ENCODE measurements at places on chromosomes 7 and 10.

DNA sequence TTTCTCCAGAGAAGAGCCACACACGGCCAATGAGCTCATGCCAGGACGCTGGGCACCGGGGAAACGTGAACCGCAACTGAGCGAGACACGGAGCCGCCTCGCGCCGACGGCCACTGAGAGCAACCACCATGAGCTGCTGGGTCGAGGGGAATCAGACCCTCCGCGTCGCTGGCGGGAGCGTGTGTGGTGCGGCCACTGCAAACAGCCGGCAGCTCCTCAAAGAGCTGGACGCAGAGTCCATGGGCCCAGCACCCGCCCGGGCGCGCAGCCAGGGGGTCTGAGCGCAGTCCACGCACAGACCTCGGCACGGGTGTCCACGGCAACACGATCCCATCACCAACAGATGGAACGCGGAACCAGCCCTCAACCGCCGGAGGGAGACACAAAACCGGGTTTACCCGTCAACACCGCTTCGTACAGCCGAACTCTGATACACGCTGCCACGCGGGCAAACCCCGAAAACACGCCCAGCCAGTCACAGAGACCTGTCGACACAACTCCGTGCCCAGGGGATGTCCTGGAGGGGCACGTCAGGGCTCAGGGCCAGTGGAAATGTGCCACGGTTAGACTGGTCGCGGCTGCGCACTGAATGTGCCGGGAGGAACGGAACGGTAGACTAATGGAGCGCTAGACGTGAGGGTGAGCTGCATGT is 147.1 kb downstream of the ELFN1 start:
- DNase-seq: no peak

GRCh38 chr7:146090023-146090645 is 26.5 kb upstream of the CNTNAP2 start:
- no peak for DNase-seq

DNA sequence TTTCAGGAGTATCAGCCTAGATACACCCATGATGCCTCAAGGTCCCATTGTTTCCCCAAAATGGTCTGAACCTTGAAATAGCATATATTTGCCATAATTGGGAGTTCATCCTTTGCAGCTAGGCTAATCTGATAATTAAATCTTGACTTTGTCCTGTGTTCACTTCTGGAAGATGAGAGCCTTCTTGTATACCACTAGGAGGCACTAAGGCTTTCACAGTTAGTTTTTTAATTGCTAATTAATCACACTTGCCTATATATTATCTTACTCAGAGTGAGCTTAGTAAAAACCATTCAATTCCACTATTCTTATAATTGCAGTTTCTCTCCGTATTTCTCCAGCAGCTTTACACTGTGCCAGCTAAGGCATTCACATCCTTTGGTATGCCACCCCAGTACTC is 48.7 kb upstream of the MAGI2 start:
- no peak for DNase-seq

DNA sequence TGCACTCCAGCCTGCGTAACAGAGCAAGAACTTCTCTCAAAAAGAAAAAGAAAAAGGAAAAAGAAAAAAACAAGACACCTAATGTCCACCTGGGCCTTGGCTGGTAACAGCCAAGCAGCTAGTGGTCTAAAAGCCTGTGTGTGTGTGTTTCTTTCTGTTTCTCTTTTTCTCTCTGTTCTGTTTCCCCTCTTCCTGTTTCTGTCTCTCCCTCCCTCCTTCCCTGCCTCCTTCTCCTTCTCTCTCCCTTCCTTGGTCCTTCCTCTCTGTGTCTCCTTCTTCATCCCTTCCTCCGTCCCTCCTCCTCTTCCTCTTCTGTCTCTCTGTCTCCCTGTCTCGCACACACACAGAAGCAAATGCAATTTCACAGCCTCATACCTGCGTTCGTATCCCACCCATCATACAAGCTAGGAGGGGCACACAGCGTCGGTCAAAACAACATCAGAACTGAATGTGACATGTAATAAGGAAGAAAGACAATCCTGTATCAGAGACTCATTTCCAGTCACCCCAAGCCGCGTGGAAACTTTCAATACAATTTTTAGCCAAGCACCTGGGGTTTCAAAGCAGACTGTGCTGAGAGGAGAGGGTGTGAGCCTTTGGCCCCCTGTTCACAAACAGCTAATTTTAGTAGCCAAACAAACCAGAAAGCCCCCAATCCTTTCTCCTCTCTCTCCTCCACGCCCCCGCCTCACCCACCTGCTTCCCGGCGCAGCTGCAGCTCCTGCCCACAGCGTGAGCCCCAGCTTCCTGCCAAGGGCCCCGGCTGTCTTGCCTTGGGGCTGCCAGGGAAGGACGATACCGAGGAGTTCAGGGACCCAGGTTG is 50.2 kb upstream of the GNA12 start:
- DNase-seq: no peak

DNA sequence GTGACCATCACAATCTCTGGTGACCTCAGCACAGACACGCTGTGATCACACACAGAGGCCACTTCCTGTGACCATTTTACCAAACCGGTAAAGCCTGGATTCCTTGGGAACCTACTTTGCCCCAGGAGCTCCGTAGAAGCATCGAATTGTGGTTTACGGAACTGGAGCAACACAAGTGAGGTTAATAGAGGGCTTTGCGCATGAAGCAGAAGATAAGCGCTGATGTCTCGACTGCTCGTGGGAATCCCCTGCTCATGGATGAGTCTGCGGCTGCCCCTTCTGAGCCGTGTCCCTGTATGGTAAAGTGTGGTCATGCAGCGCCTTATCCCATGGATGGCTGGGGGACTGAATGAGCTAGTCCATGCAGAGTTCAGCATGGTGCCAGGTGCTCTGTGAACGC is 53.6 kb downstream of the VIPR2 start:
- DNase-seq: no peak
